Effector memory CD8-positive, alpha-beta T cell (primary cell): ENCODE measurements at places on chromosomes 11 and 22.
A peak's percentile ranks its signal among the peaks of the same experiment; 100 is the strongest.

GRCh38 chr22:22742641-22743040 lies 98.2 kb downstream of the GGTLC2 start:
- peaks cover 41% of the 10 kb centered on the region for H3K4me1 ChIP-seq
- no peaks in the 10 kb centered on the region for H3K27me3 ChIP-seq
- H3K27ac ChIP-seq = no peak overlapping the region
- DNase-seq = no peak
- no peak overlapping the region for H3K4me3 ChIP-seq

- H3K4me3 ChIP-seq = no peak overlapping the region
- H3K27ac ChIP-seq = no peak overlapping the region
- peak; percentile 74 for DNase-seq
- no peaks in the 10 kb centered on the region for H3K27me3 ChIP-seq
Measured at GRCh38 chr22:21646608-21647590, 4.8 kb downstream of the SDF2L1 start.

DNA sequence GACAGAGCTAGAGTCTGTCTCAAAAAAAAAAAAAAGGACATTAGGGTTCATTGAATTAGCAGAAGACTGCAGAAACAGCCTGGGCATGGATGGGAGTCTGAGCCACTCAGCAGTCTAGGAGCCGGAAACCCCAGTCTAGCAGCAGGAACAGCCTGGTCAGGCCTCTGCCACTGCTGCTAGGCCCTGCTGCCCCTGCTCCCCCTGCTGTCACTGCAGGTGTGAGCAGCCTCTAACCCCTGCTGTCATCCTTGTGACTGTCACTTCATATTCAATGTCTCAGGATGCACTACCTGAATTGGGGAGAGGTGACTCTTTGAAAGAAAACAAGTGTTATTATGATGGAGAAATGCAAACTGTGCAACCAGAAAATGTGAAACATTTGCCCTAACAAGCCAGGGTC lies 7.0 kb upstream of the DDX17 start:
- DNase-seq = no peak
- no peak overlapping the region for H3K4me3 ChIP-seq
- H3K4me1 ChIP-seq = peaks cover 6% of the 10 kb centered on the region
- H3K36me3 ChIP-seq = peaks cover 8% of the 10 kb centered on the region
- H3K27ac ChIP-seq = no peak overlapping the region

- peaks cover 17% of the 10 kb centered on the region for H3K4me1 ChIP-seq
- no peak for DNase-seq
- no peak overlapping the region for H3K4me3 ChIP-seq
- H3K36me3 ChIP-seq = peaks cover 37% of the 10 kb centered on the region
- no peak overlapping the region for H3K27ac ChIP-seq
Measured at GRCh38 chr11:1480555-1481482, 5.8 kb downstream of the MOB2 start.

- no peak overlapping the region for H3K27ac ChIP-seq
- H3K27me3 ChIP-seq = peaks cover 6% of the 10 kb centered on the region
- no peak for DNase-seq
- no peaks in the 10 kb centered on the region for H3K4me1 ChIP-seq
Measured at GRCh38 chr11:16833026-16833425, 94.6 kb downstream of the C11orf58 start.

DNA sequence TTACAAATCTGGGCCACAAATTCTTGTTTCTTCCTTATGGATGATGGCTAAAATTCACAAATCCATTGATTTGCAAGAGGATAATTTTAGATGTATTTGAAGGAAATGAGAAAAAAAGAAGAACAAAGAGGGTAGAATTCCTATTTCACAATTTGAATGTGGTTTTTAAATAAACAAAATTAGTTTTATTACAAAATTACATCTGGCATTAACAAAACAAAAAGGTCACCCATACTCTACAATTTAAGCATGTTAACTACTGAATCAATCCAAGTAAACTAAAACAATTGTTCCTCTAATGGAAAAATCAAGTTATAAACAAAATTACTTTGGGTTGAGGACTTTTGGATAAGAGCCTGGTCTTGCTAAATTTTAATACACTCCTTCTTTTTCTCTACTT lies 242.0 kb downstream of the METTL15 start:
- no peaks in the 10 kb centered on the region for H3K4me1 ChIP-seq
- no peaks in the 10 kb centered on the region for H3K27me3 ChIP-seq
- no peaks in the 10 kb centered on the region for H3K36me3 ChIP-seq
- H3K27ac ChIP-seq = no peak overlapping the region

DNA sequence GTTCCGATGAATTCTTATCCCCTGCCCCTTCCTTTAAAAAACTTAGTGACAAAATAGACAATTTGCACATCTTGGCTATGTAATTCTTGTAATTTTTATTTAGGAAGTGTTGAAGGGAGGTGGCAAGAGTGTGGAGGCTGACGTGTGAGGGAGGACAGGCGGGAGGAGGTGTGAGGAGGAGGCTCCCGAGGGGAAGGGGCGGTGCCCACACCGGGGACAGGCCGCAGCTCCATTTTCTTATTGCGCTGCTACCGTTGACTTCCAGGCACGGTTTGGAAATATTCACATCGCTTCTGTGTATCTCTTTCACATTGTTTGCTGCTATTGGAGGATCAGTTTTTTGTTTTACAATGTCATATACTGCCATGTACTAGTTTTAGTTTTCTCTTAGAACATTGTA lies 12.0 kb downstream of the CCND1 start:
- H3K4me1 ChIP-seq = no peaks in the 10 kb centered on the region
- DNase-seq = no peak
- H3K27me3 ChIP-seq = no peaks in the 10 kb centered on the region

- no peak for DNase-seq
- H3K36me3 ChIP-seq = no peaks in the 10 kb centered on the region
- no peak overlapping the region for H3K4me3 ChIP-seq
- H3K27me3 ChIP-seq = peaks cover 36% of the 10 kb centered on the region
- H3K27ac ChIP-seq = no peak overlapping the region
- H3K4me1 ChIP-seq = peaks cover 4% of the 10 kb centered on the region
Measured at GRCh38 chr11:95716266-95716665, 73.3 kb downstream of the FAM76B start.

DNA sequence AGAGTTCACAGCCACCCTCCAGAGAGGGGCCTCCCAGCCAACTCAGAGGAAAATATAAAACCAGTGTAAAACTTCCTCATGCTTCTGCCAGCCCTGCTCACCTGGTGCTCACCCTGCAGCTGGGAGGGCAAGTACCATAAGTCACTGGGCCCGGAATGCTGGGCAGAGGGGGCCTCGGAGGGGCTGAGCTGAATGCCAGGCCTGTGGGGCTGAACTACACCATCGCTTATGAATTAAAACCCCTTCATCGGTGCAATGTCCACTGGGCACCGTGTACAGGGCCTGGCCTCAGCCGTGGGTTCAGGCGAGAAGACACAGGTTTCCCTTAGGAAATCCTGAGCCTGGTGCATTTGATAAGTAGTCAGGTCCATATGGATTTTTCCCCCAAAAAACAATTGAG lies 828.6 kb downstream of the TBC1D22A start:
- peaks cover 5% of the 10 kb centered on the region for H3K4me1 ChIP-seq
- H3K4me3 ChIP-seq = no peak overlapping the region
- peaks cover 5% of the 10 kb centered on the region for H3K27me3 ChIP-seq
- no peaks in the 10 kb centered on the region for H3K36me3 ChIP-seq
- no peak for DNase-seq

DNA sequence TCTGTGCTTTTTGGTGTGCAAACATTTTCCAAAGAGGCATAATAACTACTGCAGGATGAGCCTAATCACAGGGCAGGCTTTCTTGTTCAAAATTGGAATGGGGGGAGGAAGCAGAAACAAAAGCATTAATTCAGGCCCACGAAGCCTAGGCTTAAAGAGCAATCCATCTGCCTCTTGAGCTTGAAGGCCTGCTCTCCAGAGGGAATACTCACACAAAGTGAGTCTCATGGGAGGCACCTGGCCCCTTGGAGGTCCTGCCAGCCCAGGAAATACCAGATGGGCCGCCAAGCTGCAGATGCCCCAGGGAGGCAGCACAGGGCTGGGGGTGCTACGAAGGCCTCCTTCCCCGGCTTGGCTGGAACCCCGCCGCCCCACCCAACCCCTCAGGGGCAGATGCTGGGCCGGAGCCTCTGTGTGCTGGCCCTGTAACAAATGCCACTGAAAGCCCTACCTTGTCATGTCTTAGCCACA lies 39.3 kb upstream of the COMT start:
- H3K27me3 ChIP-seq = no peaks in the 10 kb centered on the region
- no peak overlapping the region for H3K27ac ChIP-seq
- no peaks in the 10 kb centered on the region for H3K4me1 ChIP-seq
- H3K36me3 ChIP-seq = no peaks in the 10 kb centered on the region
- no peak for DNase-seq

- DNase-seq = no peak
- H3K36me3 ChIP-seq = no peaks in the 10 kb centered on the region
- peaks cover 13% of the 10 kb centered on the region for H3K27me3 ChIP-seq
- no peak overlapping the region for H3K27ac ChIP-seq
- no peaks in the 10 kb centered on the region for H3K4me1 ChIP-seq
Measured at GRCh38 chr11:33942954-33943353, 51.1 kb upstream of the LMO2 start.

GRCh38 chr11:5553343-5553742 lies 5.0 kb upstream of the OR52H1 start:
- H3K4me1 ChIP-seq = no peaks in the 10 kb centered on the region
- H3K27me3 ChIP-seq = peaks cover 20% of the 10 kb centered on the region
- H3K27ac ChIP-seq = no peak overlapping the region
- no peak overlapping the region for H3K4me3 ChIP-seq

- no peak overlapping the region for H3K27ac ChIP-seq
- no peak overlapping the region for H3K4me3 ChIP-seq
- peaks cover 4% of the 10 kb centered on the region for H3K4me1 ChIP-seq
- H3K27me3 ChIP-seq = no peaks in the 10 kb centered on the region
Measured at GRCh38 chr22:35684270-35684700, 33.4 kb upstream of the APOL5 start.

DNA sequence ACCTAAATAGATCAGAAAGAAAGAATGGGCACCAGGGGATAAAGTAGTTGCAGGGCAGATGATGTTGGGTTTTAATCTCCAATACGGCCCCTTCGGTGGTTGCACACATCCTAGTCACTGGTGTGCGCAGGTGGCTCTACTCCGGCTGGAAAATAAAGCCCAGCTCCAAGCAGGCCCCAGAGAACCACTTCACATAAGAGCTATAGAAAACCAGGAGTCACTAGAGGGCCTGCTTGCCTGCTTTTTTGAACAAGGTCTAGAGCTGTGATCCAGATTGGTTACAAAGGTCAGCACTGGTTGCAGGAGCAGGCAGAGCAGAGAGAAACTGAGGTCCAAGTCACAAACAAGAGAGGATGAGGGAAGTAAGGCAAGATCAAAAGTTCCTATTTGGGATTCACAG lies 41.5 kb upstream of the MS4A8 start:
- no peak overlapping the region for H3K4me3 ChIP-seq
- peaks cover 48% of the 10 kb centered on the region for H3K27me3 ChIP-seq
- no peaks in the 10 kb centered on the region for H3K4me1 ChIP-seq

- no peaks in the 10 kb centered on the region for H3K36me3 ChIP-seq
- no peak overlapping the region for H3K4me3 ChIP-seq
- no peak overlapping the region for H3K27ac ChIP-seq
- H3K27me3 ChIP-seq = no peaks in the 10 kb centered on the region
- no peak for DNase-seq
Measured at GRCh38 chr11:16632295-16633200, 105.9 kb upstream of the C11orf58 start.

DNA sequence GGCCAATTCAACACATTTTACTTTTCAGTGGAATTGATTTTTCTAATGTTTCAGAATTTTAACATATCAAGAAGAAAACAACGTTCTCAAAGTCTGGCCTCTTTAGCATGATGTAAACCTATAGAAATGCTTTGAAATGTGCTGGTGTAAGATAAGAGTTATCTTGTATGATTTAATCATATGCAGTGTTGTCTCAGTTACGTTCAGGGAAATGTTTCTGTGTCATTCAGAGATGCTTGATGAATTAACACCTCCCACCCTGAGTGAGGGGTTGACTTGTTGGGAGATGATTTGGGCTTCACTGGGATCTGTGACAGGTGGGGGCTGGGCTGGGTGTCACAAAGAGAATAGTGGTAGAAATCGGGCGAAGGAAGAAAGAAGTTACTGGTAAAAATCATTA lies 15.7 kb upstream of the MYO18B start:
- peaks cover 10% of the 10 kb centered on the region for H3K36me3 ChIP-seq
- no peak overlapping the region for H3K4me3 ChIP-seq
- no peaks in the 10 kb centered on the region for H3K27me3 ChIP-seq
- no peak for DNase-seq
- no peak overlapping the region for H3K27ac ChIP-seq

- no peak overlapping the region for H3K4me3 ChIP-seq
- H3K27me3 ChIP-seq = no peaks in the 10 kb centered on the region
- DNase-seq = no peak
- H3K36me3 ChIP-seq = peaks cover 3% of the 10 kb centered on the region
- H3K4me1 ChIP-seq = peaks cover 10% of the 10 kb centered on the region
- no peak overlapping the region for H3K27ac ChIP-seq
Measured at GRCh38 chr22:24514241-24515026, 19.3 kb downstream of the UPB1 start.

DNA sequence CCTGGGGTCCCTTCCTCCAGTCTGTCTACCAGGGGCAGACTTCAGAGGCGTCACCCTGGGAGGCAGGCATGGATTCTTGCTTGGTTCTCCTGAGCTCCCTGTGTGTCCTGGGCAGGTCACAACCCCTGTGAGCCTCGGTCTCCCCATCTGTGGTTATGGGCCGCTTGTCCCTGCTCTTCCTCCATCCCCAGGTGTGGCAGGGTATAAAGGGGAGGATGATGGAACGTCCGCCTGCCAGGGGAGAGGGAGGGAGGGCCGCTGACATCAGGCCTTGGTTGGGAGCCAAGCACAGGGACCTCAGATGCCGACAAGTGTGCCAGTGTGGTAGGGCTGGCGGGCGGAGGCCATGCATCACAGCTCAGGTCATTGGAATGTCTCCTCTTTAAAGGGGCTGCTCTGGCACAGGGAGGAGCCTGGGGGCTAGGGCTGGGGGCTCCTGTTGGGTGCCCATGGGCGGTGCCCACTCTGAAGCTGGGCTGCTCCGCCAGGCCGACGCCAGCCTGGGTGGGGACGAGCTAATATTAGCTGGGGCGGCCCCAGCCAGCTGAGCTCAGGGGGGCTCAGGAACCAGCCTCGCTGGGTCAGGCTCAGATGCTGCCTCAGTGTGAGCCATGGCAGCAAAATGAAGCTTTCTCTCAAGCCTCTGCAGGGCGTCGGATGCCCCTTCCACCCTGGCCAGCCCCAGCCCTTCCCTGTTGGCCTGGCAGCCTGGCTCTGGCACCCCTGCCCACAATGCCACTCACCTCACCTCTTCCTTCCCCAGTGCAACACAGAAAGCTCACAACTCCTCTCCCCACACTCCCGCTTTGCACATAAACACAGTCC lies 12.8 kb downstream of the KCNC1 start:
- H3K4me3 ChIP-seq = no peak overlapping the region
- H3K36me3 ChIP-seq = peaks cover 3% of the 10 kb centered on the region
- no peak for DNase-seq
- H3K27ac ChIP-seq = no peak overlapping the region
- no peaks in the 10 kb centered on the region for H3K4me1 ChIP-seq
- peaks cover 67% of the 10 kb centered on the region for H3K27me3 ChIP-seq

DNA sequence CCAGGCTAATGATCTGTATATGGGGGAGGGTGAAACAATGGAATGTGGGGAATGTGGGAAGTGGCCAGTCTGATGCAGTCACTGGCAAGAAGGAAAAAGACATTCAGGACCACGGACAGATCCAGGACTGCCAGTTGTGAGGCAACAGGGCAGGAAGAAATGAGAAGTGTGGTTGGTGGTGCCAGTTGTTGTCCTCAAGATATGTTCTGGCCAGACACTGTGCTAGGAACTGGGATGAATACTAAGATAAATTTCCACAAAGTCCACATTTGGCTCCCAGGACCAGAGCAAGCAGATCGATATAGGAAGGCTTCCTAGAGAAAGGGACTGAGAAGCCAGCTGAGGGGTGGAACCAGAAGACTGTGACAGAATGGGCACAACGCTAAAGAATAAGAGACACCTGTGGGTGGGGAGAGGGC lies 6.8 kb upstream of the TPBGL start:
- H3K36me3 ChIP-seq = peaks cover 9% of the 10 kb centered on the region
- peaks cover 3% of the 10 kb centered on the region for H3K4me1 ChIP-seq
- DNase-seq = no peak
- H3K27ac ChIP-seq = no peak overlapping the region
- peaks cover 73% of the 10 kb centered on the region for H3K27me3 ChIP-seq
